ENCODE measurements at places on chromosomes 12 and 14. TPM values are rescaled to one million over a fixed set of nuclear protein-coding genes. Genes with fewer than 3 reads are reported as not detected.

Gene ADAM20
- total RNA-seq, result 0.54 TPM

Gene KRT77
- total RNA-seq, result not detected

Gene KLHL33
- total RNA-seq, result 0.27 TPM

Gene RNASE7
- total RNA-seq, result not detected

Gene TAS2R42
- total RNA-seq, result not detected

Gene TMEM117
- 3.0 TPM for total RNA-seq

Gene C1QL4
- under 0.01 TPM for total RNA-seq

Gene ITGA7
- total RNA-seq, result 1.1 TPM

Gene P2RX2
- total RNA-seq, result not detected

Gene SCFD1
- total RNA-seq, result 42.3 TPM

All from hematopoietic multipotent progenitor cell (in vitro differentiated cells).